ENCODE measurements at places on chromosomes 2 and 18.

- DNase-seq, result no peak
Measured at GRCh38 chr2:172540421-172540820, 15.5 kb upstream of the PDK1 start.

DNA sequence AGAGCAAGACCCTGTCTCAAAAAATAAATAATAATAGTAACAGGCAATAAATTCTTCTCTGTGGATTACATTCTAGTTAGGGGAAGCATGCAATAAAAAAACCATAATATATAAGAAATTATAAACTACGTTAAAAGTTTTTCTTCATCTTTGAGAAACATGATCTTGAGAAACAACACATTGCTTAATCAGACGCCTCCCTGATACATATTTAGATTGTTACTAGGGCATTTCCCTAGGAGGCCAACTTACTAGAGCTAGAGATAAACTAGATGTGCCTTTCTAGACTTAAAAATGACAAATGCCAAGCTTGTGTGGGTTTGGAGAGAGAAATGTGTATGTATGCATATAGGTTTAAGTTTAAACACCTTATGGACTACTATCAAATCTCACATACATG is 76.3 kb upstream of the GALNT5 start:
- DNase-seq, result no peak

- DNase-seq, result no peak
Measured at GRCh38 chr18:50715919-50716318, 103.9 kb downstream of the MRO start.

- no peak for DNase-seq
Measured at GRCh38 chr2:150792780-150793300, 305.4 kb upstream of the RND3 start.

- DNase-seq, result no peak
Measured at GRCh38 chr2:158914731-158915130, 53.7 kb upstream of the TANC1 start.

GRCh38 chr2:177625744-177626650 is 233.4 kb downstream of the AGPS start:
- DNase-seq, result no peak

GRCh38 chr2:11562011-11562410 is 28.2 kb downstream of the GREB1 start:
- peak; percentile 42 for DNase-seq

DNA sequence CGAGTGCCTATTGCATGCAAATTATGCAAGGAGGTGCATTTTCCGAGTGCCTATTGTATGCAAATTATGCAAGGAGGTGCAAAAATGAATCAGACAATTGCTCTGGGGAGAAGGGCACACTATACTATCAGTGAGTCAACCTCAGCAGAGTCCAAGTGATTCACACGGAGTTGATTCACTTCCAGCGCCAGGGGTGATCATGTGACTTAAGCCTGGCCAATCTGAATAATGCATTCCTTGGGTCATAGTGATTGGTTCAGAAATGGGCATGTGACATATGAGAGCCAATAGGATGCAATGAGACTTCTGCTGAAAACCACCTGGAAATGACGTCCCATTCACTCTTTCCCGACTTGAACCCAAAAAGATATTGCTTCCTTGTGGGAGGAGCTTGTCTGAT is 152.2 kb downstream of the DAW1 start:
- peak; percentile 44 for DNase-seq

DNA sequence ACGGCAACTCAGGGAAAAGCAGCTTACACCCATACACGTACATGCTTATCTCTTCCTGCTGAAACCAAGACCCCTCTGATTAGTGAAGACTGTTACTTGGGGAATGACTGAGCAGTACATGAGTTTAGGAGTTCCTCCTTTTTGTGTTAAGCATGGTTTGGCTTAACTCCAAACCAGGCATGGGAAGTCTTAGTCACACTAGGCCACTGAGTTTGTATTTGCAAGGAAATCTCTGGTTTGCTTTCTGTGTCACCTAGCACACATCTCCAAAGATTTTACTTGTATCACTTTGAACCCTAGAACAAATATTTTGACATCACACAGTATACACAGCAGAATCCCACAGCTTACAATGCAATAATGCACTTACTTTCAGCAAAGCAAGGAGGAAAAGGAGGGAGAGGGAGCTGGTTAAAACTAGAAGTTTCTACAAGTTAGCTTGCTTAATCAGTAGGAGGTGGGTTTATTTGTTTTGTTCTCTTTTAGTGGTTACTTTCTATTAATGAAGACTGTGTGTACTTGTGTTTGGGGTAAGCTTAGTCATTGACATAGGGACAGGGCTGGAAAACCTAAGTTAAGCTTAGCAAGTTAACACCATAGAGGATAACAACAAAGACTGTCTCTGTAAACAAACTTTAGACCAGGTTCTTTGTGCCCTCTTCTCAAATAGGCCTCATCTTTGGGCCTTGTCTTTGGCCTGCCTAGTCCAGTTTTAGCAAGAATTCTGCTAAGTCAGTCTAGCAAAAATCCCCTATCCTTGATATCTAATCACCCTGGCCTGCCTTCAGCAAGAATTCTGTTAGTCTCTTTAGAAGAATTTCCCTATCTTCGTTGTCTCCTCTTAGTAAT is 219.4 kb downstream of the MREG start:
- DNase-seq, result peak; percentile 59

- DNase-seq, result peak; percentile 69
Measured at GRCh38 chr2:143901185-143901842, 618.6 kb downstream of the ZEB2 start.

- no peak for DNase-seq
Measured at GRCh38 chr2:160372010-160372356, 121.6 kb downstream of the RBMS1 start.

All from RWPE1 (cell line).